Amniotic epithelial cell (primary cell): ENCODE measurements at places on chromosomes 7 and 10.

- DNase-seq: no peak
Observed at GRCh38 chr10:129101232-129101980, 365.6 kb upstream of the MGMT start.

DNA sequence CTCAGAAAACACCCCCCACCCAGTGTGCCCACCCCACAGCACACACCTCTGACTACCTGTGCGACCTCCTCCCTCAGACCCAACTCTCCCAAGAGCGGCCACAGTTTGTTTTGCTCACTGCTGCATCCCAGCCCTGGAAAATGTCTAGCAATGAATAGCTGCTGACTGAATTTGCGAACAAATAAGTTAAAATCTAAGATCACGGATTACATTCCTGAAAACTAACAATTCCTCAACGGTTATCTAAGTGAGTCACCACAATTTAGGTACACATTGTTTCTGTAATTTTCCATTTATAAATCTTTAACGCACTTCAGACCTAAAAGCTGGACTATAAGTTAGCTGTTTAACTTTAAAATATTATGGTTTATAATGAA, 235.2 kb downstream of the ZMYND11 start:
- DNase-seq: peak; percentile 77

DNA sequence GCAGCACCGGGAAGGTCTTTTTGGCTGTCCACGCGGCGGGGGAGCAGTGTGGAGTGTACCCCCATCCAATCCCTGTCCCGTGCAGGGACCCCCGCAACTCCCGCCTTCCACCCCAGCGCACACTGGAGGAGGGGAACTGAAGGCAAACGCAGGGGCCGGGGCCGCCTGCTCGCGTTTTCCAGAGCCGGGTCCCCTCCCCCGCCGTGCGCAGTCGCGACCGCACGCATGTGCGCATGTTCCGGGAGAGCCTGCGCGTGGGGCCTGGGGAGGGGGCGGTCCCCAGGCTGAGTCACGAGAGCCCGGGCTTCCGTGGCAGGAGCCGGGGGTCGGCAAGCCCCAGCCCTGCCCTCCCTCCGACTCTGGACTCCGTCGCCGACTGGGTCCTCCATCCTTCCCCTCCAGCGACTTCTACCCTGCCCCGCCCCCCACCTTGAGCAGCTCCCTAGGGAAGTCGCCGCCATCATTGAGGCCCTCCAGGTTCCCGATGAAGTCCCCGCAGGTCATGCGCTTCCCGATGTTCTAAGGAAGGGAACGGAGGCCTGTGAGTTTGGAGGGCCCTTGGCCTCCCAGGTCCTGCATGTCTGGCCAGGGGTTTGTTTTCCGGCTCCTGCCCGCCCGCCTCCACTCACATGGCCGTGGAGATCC, 8.0 kb downstream of the PSD start:
- peak; percentile 40 for DNase-seq

DNA sequence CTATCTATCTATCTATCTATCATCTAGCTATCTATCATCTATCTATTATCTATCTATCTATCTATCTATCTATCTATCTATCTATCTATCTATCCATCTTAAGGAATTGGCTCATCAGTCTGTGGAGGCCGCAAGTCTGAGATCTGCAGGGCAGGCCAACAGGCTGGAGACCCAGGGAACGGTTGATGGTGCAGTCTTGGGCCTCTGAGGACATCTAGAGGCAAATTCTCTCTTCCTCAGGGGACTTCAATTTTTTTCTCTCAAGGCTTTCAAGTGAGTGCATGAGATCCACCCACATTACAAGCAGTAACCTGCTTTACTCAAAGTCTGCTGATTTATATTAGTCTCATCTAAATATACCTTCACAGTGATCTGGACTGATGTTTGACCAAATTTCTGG, 197.0 kb downstream of the GLRX3 start:
- DNase-seq: no peak

DNA sequence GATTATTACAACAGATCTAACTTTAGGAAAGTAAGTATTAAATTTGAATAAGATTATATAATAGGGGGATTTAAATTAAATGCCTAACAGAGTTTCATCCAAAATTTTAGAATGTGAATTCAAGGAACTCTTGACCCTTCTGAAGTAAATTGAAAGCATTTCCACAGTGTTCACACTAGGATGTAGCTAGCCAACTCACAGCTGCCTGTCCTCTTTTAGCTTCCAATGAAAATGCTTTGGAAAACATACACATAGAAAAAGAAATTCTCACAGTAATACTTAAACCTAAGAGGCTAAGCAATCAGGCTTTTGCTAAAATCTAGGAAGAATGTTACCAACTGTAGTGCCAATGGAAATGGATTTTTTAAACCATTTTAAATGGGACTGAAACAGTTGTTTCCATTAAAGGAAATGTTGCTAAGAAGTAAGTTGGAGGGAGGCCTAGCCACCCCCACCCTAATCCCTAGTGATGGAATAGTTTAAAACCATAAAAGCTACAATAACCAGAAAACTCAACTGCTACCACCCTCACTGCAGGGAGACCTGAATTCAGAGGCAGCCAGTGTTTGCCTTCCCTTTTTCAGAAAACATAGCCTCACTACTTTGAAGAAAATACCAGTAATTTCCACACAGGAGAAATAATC, 58.3 kb downstream of the REEP3 start:
- DNase-seq: no peak

- peak; percentile 71 for DNase-seq
Observed at GRCh38 chr10:42783181-42783549, 570 bp downstream of the BMS1 start.

GRCh38 chr7:149824748-149825566, 13.2 kb upstream of the ZNF862 start:
- no peak for DNase-seq

GRCh38 chr10:131691481-131692090, 209.2 kb upstream of the PPP2R2D start:
- DNase-seq: no peak

DNA sequence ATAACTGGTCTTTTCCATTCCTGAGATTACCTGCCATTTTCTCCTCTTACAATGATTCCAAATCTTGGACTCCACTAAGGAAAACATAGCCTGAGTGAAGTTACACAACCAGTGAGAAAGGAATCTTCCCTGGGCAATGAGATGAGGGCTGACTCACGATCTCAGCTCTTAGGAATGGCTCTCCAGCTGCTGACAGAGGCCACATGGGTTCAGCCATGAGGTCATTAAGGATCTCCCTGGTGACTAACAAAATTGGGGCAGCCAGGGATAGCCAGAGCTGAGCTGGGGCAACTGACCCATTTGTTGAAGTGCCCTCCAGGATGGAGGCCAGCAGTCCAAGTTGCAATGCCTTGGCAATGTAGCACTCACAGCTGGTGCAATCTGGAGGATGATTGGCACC, 78.7 kb upstream of the MKLN1 start:
- DNase-seq: peak; percentile 97

GRCh38 chr7:69678494-69679187, 80.4 kb downstream of the AUTS2 start:
- no peak for DNase-seq
